ENCODE measurements at places on chromosomes 13 and 19.

- peak; percentile 38 for DNase-seq
These were observed 7.5 kb downstream of the RPS9 start for GRCh38 chr19:54207983-54208783.

DNA sequence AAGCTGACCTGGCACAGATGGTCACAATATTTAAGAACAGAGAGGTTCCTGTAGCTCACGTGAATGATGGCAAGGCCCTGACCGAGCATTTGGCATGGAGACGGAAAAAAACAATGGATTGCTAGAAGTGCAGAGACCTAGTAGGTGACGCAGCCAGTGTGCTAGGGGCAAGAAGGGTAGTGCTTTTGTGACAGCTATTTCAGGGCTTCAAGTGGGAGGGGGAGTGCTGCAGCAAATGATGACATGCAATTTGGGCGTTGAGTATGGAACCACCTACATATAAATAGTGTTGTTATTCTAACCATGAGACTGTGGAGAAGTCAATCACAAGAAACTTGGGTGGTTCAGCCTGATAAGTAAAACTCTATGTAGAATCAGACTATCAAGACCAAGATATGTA lies 65.7 kb upstream of the IL17D start:
- DNase-seq: no peak

- DNase-seq: peak; percentile 90
These were observed at the start of gene SBNO2 for GRCh38 chr19:1173845-1174809. Gene SBNO2, minus strand, starts transcription at chr19:1174268. Its CDS starts 19,992 bp downstream, at chr19:1154276.

DNA sequence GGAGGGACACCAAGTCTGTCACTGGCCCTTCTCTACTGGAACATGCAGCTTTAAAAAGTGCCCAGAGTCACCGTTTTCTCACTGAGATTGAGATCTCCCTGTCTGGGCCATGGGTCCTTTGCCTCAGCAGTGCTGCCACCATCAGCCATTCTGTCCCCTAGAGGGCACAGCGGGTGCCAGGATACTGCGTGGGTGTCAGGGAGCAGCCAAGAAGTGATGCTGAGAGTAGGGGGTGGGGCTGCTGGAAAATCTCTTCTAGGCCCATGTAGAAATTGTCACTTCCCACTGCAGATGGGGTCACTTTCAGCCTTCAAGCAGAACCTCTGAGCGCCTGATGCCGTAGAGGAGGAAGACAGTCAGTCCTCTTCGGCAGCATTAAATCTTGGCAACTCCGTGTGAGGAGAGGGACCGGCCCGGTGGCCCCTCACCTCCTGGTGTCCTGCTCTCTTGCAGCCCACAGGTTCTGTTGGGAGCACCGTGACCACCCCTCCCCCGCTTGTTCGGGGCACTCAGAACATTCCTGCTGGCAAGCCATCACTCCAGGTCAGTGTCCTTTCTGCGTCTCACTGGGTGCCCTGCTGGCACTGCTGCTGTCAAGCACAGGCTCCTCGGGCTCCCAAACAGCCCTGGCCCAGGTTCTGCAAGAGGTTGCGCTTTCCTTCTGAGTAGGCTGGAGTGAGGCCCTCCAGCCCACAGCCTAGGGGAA lies 21.4 kb downstream of the TSSK6 start:
- no peak for DNase-seq

DNA sequence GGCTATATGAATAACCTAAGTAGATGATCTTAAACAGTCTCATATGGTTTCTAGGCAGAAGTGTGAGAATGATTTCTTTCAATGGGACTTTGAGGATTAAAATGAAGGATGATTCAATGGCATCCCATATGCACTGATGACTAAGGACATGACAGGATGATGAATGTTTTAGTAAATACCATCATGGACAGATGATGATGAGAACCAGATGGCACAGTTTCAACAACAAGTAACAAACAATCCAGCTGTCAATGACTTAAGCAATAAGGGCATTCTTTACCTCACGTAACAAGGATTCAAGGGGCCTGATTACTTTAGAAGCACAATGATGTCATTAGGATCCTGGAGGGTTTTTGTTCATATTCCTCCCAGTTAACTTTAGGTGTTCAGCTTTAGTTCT lies 2678.4 kb downstream of the PCDH9 start:
- no peak for DNase-seq
